ENCODE measurements at places on chromosomes 2 and 18.

GRCh38 chr2:2867397-2867979 lies 510.1 kb downstream of the EIPR1 start:
- DNase-seq = no peak

DNA sequence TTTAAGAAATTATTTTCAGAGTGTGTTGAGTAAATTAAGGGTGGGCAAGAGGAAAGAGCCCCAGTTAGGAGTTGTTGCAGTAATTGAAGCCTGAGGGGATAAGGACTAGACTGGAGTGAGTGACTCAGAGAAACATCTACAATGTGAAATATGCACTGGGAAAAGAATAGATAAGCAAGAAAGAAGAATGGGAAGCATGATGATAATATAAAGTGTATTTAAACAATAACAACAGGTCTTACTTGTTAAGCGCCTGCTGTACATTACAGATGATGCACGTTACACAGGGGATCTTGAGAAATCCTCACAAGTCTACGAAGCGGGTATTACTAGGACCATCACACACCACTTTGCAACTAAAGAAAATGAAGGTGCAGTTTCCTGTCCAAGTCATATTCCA lies 73.6 kb upstream of the STK17B start:
- DNase-seq = no peak

DNA sequence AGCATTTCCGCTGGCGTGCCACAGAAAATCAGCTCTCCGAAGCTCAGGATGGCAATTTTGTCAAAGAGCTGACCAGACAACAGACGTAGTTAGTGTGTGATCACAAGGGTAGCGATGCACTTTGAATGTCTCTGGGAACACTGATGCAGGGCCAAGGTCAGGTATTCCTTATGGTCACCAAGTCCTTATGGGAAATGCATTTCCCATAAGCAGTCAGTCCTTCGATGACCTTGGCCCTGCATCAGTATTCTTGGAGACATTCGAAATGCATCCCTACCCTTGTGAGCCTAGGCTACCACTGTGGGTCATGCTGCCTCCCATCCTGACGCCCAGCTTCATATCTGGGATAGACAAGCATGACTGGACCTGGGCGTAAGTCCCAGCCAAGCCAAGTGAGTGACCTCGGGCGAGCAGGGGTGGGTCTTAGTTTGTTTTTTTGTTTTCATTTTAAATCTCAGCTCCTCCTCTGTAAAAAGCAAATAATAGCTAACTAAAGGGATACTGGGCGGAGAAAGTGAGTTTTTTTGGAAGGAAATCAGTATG lies 13.6 kb downstream of the ABCG5 start:
- no peak for DNase-seq

DNA sequence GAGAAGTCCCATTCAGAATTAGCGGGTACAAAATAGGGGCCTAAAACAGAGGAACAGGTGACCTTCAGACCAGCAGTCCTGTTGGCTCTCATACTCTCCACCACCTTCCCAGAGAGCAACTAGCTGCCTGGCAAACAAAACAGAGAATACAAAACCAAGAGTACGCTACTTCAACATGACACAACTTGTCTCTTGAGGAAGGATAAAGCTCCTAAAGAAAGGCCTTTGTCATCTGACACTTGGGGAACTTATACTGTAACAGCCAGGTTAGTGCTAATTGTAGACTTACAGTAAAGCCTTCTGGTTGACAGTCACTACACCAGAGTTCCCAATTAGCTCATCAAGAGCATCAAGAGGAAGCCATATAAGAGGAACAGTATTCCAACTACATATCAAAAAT lies 282.1 kb upstream of the NT5C1B start:
- DNase-seq = no peak

GRCh38 chr2:120012771-120013596 lies at the start of gene EPB41L5:
Gene EPB41L5 (plus strand): TSS chr2:120013077. CDS start chr2:120019085, 6,008 bp downstream.
- DNase-seq = peak; percentile 85

DNA sequence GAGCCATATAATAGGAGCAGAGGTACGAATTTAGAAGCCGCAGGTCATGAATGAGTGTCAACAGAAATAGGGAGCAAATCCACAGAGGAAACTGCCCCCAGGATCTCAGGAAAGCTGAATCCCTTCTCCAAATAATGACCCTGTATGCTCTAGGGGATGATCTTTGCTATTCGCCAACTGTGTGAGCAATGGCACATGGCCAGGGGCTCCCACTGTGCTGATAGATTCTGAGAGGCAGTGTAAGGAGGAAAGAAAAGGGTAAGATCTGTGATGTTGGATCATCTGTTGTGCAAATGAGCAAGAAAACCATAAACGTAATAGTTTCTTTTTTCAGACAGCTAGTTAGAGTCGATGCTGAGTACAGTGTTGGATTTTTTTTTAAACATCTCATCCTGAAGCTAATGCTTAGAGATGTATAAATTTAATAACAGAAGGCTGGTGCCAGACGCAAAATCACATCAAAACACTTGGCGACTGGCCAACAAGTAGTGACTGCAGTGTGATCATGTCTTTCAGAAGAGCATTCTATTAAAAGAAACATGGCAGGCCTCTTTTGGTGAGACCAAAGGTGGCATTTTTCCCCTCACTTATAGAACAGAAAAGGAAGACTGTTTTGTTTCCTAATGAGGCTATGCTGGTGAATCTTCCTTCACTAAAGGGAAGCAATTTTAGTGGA lies 77.4 kb downstream of the ABCA12 start:
- no peak for DNase-seq

- DNase-seq = no peak
Observed at GRCh38 chr2:95015261-95015912, 10.1 kb upstream of the MAL start.

DNA sequence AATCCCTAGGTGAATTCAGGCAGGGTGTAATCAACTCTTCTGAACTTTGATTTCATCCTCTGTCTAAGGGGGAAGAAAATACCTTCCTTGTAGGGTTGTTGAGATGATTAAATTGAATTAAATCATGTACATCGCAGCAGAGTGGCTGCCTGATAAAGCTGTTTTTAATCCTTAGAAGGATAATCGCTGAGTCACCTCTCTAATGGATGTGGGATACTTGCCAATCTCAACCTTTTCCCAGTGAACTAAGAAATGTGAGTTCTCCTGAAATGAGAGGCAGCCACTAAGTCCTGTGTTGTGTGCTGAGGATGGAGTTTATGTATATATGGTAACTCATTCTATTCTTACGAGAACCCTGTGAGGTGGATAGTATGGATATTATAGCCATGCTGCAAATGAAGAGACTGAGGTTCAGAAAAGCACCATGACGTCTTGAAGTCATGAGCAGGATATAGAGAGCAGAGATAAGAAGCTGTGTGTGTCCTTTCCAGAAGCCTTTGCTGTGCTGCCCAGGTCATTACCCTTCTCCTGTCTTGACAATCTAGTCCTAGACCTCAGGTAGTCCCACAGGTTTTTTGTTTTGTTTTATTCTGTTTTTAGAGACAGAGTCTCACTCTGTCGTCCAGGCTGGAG lies 93.3 kb downstream of the HNRNPLL start:
- peak; percentile 64 for DNase-seq

DNA sequence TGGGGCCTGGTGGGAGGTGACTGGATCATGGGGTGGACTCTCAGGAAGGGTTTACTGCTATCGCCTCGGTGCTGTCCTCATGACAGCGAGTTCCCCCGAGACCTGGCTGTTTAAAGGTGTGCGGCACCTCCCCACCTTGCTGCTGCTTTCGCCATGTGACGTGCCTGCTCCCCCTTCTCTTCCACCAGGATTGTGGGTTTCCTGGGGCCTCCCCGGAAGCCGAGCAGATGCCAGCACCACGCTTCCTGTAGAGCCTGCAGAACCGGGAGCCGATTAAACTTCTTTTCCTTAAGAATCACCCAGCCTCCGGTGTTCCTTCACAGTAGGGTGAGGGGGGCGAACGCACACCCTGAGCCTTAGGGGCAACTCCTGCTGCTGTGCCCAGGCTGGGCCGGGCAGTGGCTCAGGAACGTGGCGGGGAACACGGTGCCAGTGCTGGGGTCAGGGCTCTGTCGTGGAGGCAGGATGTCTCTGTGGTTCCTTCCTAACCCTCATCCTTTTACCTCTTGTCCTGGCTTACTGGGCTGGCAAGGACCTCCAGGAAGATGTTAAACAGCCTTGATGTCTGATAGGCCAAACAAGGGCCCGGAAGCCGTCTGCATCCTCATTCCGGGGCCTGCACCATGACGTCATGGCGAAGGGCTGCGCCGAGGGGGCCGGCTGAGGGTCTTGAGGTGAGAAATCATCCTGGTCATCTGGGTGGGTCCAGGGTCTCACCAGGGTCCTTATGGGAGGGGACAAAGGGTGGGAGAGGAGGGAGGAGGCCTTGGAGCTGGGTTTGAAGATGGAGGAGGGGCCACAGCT lies 12.7 kb downstream of the NEU4 start:
- no peak for DNase-seq

DNA sequence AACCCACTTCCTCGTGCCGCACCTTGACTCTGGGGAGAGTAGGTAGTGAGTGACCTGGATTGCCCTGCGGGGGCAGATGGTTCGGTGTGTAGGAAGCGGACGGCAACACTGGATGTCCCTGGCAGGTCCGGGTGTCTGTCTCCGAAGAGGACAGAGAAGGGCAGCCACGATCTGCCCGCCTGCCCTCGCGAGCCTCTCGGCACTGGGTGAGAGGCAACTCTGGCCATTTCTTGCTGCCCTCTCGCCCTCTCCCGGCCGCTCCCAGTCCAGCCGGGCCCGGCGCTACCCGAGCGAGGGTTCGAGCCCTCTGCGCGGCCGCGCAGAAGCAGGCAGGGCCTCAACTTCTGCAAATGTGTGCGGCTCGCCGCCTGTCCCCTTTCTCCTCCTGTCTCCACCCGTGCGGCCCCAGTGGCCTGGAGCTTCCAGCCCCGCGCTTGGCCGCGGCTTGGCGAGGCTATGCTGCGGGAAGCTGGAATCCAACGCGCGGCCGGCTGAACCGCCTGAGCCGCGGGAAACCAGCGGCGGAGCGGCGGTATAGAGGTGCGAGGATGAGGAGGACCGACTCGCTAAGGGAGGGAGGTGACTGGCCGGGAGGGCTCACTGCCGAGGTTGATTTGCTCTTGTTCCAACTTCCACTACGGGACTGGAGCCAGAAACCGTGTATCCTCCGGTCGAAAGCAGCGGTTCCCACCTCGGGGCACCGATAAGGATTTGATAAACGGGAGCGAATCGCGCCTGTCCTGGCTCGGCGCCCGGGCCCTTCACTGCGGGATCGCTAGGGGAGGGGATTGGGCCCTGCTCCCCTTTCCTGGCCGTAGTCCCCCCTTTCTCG lies 1.5 kb downstream of the EPAS1 start:
- DNase-seq = peak; percentile 52

GRCh38 chr2:37189452-37190153 lies 1.1 kb upstream of the SULT6B1 start:
- peak; percentile 82 for DNase-seq

- DNase-seq = no peak
Observed at GRCh38 chr2:11159574-11160170, 4.4 kb downstream of the SLC66A3 start.

GRCh38 chr2:239818531-239819011 lies 206.6 kb downstream of the NDUFA10 start:
- DNase-seq = no peak

DNA sequence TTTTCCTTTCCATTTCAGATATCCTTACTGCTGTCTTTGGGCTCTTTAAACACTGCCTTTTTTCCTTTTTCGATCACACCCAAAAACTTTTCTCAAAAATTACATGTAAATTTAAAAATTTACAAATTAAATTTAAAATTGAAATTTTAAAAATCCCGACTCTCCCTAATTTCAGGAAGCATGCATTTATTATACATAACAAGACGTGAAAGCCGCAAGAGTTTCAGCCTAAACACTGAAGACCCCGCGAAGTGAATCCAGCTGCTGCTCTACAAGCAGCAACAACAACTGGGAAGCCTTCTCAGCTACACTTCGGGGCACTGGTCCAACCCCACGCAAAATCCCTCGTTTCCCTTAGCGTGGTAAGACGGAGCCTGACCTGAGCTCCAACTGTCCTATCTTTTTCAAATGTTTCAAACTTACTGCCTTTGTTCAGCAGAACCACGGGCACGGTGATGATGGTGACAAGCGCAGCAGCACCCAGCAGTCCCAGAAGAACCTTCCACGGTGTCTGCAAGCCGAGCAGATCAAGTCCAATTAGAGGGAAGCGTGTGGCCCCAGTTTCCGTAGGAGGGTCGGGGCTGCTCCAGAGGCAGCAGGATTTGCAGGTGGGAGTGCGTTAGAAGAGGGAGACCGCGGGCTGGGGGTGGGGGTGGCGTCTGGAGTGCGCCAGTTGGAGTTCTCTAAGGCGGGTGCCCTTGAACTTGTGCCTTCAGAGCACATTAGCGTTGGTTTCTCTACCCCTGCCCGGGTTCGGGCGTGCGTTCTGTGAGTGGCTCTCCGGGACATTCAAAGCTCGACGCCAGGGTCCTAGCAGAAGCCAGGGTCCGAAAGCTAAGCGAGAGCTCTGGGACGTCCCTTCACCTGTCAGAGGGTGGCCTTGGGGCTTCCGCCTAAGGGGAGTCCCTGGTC lies 783 bp downstream of the DPP4 start:
- DNase-seq = peak; percentile 18

GRCh38 chr2:204298404-204298803 lies 246.9 kb upstream of the PARD3B start:
- no peak for DNase-seq

- peak; percentile 49 for DNase-seq
Observed at GRCh38 chr2:241584436-241584835, 25.9 kb downstream of the BOK start.

- DNase-seq = peak; percentile 14
Observed at GRCh38 chr2:189521699-189522434, 58.7 kb downstream of the SLC40A1 start.

DNA sequence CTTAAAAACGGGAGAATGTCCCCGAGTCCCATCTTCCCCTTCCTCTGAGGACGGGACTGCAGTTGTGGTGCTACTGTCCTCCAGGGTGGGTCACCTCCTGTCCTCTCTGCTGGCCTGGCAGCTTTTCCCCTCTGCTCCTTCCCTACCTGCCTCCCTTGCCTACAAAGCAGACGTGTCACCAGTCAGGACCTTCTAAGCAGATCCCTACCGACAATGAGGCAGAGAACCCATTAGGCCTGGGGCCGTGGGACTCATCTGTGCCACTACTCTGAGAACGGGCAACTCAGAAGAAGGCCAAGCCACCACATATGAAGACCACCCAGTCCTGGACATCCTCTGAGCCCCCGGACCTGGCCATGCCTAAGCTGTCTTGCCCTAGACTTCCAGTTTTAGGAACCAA lies 103.0 kb upstream of the TEX51 start:
- DNase-seq = no peak

GRCh38 chr2:98898423-98898841 lies 37.6 kb downstream of the CRACDL start:
- no peak for DNase-seq

- no peak for DNase-seq
Observed at GRCh38 chr2:36464006-36464721, 108.6 kb downstream of the CRIM1 start.

DNA sequence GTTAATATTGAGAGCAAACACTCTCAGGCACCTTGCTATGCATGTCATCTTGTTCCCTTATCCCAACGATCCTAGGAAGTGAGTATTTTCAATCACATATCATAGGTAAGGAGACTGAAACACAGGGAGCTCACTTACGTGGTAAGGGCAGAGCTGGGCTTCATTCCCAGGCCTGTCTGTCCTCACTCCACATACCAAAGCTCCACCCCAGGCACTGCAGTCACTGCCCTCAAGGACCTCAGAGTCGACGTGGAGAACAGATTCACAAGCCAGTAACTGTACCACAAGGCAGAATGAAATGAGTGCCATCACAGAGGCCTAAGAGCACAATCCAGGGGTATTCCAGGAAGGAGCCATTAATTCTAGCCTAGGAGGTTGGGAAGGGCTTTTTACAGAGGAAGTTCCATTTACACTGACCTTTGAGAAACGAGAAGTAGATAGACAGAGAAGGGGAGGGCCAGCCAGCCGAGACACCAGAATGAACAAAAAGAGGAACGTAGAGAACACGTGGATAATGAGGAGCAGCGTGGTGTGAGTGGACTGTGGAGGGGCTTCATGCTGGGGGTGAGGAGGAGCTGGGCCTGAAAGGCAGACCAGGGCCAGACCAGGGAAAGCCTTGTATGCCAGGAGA lies 48.6 kb downstream of the KIAA2012 start:
- peak; percentile 55 for DNase-seq

Measured in AG10803 (cell line).